Astrocyte (in vitro differentiated cells and primary cell): ENCODE measurements at places on chromosomes 11 and 22.
A peak's percentile ranks its signal among the peaks of the same experiment; 100 is the strongest.

GRCh38 chr11:64656862-64657261, 65.8 kb downstream of the SLC22A12 start:
- DNase-seq: no peak

- DNase-seq: no peak
Observed at GRCh38 chr11:72823105-72823804, 9.0 kb downstream of the ATG16L2 start.

DNA sequence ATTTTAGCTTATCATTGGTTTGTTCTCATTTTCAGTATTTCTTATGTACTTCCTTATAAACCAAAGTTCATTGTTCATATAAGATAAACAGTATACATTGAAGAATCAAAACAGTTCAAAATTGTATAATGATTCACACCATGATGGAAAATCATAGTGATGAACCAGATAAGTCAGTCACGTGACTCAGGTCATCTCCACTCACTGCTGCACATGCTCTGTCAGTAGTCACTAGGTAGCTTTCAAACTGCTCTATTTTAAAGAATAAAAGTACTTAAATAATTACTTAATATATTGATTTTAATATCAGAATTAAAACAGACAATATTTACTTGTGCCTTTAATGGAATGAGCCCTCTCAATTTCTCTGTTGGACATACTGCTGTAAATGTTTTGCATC, 37.5 kb downstream of the PDHX start:
- no peak for DNase-seq

DNA sequence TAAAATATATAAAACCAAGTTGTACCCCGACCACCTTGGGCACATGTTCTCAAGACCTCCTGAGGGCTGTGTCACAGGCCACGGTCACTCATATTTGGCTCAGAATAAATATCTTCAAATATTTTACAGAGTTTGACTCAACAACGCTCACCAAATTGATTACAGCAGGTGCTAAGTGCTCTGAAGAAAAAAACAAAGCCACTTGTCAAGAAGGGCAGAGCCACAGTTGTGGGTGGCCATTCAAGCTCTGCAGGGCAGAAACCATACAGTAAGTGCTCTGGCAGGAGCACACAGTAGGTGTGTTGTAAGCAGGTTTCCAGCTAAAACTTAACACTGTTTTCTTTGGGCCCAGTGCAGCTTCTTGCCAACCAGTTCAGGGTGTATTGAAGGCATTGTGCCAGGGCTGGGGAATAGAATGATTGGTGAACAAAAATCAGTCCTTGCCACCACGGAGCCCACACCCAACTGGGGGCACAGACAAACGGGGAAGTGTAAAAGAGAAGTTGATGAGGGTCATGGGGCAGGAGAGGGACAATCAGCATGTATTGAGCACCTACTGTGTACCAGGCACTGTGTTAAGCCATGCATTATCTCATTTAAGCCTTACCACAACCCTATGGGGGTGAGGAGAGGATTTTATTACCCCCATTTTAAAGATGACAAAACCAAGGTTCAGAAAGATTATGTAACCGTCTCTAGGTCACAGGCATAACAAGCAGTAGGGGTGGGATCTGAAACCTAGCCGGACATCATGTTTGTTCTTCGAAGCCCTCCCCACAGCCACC, 18.2 kb downstream of the ARRB1 start:
- no peak for DNase-seq

- DNase-seq: no peak
Observed at GRCh38 chr11:75214843-75215242, 25.7 kb upstream of the TPBGL start.

DNA sequence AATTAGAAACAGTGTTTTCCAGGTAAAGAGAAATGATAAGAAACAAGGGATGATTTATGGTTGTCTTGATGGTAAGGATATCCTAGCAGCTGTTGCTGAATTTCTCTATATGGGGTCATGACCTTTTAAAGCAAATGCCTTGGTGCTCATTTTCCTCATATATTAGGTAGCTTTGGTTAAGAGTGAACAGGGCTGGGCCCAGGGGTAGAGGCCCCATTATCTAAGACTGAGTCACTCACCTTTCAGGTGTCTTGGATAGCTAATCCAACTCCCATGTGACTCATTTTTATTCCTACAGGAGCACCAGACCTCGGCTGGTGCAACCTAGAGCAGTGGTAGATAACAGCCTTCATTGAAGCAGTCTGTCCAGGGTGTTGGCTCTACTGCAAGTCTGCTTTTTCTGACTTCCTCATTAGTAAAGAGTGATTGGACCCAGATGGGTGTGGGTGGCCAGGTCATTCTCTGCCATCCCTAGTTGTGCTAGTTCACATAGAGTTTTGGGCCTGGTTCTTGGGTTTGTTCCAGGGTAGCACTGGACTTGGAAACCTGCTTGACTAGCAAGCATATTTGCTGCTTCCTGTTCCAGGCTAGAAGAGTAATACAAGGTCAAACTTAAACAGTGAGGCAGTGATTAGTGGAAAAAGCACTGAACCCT, 37.4 kb downstream of the CTNND1 start:
- peak; percentile 68 for DNase-seq

- DNase-seq: peak; percentile 44
Observed at GRCh38 chr11:10669258-10670033, 24.1 kb downstream of the IRAG1 start.

DNA sequence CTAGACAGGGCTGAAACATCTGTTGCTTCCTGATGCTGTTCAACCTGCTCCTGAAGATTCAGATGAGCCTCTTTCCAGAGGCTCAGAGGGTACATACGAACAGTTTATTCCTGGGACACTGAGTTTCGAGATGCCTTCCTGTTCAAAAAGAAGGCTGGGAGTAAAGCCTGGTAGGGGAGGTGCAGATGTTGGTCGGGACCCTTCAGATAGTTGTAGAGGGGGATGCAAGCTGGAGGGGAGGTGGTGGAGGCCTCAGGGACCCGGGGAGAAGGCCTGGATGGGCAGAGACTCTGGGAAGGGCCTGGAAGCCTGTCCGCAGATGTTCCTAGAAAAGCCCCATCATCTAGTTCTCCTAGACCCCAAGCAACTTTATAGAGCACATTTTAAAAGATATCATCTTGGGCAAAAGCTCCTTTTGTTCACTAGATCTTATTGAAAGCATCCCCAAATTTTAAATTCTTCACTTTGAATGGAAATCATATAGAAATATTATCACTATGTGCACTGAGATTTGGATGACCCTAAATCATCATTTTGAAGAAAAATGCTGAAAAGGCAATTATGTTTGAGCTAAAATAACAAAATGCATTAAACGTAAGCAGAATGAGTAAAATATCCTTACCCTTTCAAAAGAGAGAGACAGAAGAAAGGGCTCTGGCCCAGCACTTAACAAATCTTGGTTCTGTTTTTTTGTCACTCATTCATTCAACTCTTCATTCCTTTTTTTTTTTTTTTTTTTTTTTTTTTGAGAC, 41.2 kb downstream of the RTL6 start:
- DNase-seq: no peak

DNA sequence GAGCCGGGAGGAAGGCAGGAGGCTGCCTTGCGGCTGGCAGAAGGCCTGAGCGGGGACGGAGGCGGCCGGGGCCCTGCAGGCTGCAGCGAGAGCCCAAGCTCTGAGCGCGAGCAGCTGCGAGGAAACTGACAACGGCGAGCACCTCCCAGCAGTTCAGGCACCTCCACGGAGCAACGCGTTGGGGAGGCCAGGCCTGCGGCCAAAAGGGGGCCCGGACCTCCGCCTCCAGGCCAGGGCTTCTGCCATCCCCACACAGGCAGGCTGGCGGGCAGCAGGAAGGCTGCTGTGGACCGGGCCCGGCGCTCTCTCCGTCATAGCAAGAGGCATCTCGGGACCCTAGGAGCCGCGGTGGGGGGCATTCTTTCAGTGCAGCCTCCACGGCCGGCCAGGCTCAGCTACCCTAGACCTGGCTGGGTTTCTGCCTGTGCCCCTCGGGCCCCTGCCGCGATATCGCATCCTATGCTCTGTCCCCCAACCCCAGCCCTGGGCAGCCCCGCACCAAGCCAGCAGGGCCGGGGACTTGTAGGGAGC, 22.9 kb upstream of the SLC22A12 start:
- no peak for DNase-seq

- peak; percentile 1 for DNase-seq
Observed at GRCh38 chr11:4464216-4465159, 15.4 kb downstream of the OR52K2 start.

- peak; percentile 76 for DNase-seq
Observed at GRCh38 chr11:64762674-64763525, 3.1 kb upstream of the PYGM start.

GRCh38 chr11:57571606-57572005, 4.1 kb upstream of the UBE2L6 start:
- no peak for DNase-seq

DNA sequence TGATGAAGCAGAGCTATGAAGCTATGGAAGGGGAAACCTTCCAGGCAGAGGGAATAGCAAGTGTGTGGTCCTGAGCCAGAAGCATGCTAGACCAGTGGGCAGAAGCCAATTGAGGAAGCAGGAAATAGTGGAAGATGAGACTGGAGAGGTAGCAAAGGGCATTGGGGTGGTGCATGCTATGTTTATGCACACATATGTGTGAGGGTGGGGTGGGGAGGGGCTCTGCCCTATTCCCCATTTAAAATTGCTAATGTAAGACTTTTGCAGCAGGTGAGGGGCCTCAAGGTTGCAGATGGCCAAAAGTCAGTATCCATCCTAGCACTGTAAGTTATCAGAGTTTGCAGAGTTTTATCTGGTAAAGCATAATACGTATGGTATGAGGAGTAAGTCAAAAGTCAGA, 626.6 kb upstream of the KIRREL3 start:
- DNase-seq: no peak

DNA sequence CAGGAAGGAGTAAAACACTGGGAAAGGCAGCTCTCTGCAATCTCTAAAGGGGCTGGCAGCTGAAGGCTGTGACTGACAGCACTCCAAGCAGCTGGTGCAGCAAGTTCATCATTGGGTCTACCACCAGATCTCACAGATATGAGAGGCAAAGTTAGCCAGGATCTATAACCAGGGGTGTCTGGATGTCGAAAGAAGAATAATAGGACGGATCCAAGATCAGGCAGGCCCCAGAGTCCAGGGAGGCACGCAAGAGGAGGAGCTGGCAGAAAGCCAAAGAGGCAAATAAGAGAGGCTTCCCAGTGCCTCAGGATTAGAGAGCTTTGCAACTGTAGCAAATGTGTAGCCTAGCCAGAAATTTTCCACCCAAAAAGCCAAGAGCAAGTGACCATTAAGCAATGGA, 77.1 kb downstream of the RBMXL2 start:
- DNase-seq: no peak

DNA sequence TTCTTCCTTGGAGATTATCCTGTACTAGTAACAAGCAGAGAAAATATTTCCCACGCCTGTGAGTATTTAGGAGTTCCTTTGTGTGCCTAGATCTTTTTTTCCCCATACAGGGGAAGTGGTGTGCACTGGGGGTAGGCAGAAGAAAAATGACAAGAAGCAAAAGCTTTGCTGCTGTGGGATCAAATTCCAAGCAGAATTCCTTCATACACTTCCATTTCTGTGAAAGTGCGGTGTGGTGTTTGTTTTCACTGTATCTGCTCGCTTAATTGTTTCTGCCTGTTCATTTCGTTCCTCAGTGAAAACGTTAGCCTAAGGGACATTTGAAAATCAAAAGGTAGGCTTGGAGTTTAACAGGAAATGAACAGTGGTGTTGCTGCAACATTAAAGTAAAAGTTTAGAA, 47.9 kb downstream of the BLID start:
- peak; percentile 57 for DNase-seq

GRCh38 chr11:104005234-104005855, 31.1 kb upstream of the DDI1 start:
- peak; percentile 39 for DNase-seq

- DNase-seq: no peak
Observed at GRCh38 chr11:73087730-73088129, 54.4 kb downstream of the FCHSD2 start.

- no peak for DNase-seq
Observed at GRCh38 chr11:14898355-14898754, 6.3 kb upstream of the CYP2R1 start.

DNA sequence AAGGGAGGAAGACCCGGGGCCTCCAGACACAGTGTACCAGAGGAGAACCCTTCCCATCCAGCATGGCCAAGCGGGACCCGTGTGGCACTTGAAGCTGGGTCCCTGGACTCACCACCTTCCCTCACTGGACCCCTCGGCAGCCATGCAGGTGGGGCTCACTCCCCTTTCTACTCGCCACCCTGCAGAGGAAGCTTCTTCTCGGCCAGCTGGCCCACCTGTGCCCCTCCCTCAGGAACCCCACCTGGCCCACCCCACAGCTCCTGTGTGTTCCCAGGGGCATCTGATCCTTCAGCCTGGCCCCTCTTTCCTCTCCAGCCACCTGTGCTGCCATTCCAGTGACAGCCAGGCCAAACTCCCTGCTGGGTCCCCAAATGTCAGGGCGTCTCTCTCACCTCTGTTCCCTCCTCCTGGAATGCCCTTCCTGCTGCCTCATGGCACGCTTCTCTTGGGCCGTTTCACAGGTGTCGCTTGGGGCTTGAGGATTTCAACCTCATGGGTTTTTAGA, 38.0 kb downstream of the IGF2 start:
- no peak for DNase-seq

- DNase-seq: no peak
Observed at GRCh38 chr22:19734837-19735382, 11.6 kb downstream of the GP1BB start.

GRCh38 chr11:87775036-87775435, 400.2 kb downstream of the RAB38 start:
- no peak for DNase-seq
